ENCODE measurements at places on chromosomes 2 and 18.

- DNase-seq, result no peak
Observed at GRCh38 chr2:101751875-101752619, 54.5 kb downstream of the MAP4K4 start.

- peak; percentile 77 for DNase-seq
Observed at GRCh38 chr2:170816504-170817092, at the start of gene GAD1. Gene GAD1, plus strand, starts transcription at chr2:170816887. Its CDS starts 1,705 bp downstream, at chr2:170818592.

GRCh38 chr2:240619506-240620148 is 5.7 kb upstream of the GPR35 start:
- no peak for DNase-seq

GRCh38 chr18:76392349-76392748 is 102.7 kb downstream of the ZNF516 start:
- DNase-seq, result no peak

GRCh38 chr18:6109743-6110142 is 214.4 kb upstream of the TMEM200C start:
- DNase-seq, result no peak

- no peak for DNase-seq
Observed at GRCh38 chr2:44055229-44055628, 59.4 kb upstream of the LRPPRC start.

- DNase-seq, result no peak
Observed at GRCh38 chr2:105183555-105184323, 57.8 kb upstream of the GPR45 start.

GRCh38 chr18:49848115-49848514 is 34.8 kb upstream of the ACAA2 start:
- no peak for DNase-seq

DNA sequence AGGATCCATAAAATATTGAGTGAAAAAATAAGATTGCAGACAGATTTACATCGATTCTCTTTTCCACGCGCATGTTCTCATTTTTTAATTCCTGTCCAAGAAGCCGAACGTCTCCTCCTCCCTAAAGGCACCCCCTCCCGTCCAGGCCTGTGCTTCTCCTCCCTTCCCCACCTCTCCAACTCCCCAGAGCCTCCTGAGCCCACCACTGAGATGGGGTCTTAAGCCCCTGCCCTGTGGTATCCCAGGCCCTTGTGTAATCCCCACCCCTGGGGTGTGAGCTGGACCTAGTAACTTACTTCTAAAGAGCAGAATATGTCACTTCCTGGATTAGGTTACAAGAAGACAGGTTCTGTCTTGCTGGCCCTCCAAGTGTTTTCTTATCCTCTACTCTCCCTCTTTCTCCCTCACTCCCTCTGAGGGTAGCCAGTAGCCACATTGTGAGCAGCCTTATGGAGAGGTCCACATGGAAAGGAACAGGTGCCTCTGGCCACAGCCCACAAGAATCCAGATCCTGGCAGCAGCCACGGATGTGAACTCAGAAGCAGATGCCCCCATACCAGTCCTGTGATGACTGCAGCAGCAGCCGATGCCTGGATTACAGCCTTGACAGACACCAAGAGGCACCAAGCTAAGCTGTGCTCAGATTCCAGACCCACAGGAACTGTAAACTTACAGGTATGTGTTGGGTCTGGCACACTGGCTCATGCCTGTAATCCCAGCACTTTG is 39.6 kb upstream of the OTOS start:
- no peak for DNase-seq

DNA sequence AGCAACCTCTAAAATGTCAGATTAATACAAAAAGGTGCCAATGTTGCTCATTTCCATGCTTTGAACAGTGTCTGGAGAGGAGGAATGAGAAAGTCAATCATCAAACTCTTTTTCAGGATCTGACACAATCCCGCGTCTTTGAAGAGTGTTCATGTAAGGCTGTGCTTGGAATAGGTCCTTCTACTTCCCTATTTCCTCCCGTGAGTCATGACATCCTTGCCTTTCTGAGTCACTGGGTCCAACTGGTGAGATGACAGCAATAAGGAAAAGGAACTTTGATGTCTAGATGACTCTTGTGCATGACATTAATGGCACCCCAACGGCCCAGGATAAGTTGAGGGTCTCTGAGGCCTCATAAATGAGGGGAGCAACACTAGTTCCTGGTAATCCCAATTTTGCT is 109.0 kb upstream of the CELF4 start:
- no peak for DNase-seq

DNA sequence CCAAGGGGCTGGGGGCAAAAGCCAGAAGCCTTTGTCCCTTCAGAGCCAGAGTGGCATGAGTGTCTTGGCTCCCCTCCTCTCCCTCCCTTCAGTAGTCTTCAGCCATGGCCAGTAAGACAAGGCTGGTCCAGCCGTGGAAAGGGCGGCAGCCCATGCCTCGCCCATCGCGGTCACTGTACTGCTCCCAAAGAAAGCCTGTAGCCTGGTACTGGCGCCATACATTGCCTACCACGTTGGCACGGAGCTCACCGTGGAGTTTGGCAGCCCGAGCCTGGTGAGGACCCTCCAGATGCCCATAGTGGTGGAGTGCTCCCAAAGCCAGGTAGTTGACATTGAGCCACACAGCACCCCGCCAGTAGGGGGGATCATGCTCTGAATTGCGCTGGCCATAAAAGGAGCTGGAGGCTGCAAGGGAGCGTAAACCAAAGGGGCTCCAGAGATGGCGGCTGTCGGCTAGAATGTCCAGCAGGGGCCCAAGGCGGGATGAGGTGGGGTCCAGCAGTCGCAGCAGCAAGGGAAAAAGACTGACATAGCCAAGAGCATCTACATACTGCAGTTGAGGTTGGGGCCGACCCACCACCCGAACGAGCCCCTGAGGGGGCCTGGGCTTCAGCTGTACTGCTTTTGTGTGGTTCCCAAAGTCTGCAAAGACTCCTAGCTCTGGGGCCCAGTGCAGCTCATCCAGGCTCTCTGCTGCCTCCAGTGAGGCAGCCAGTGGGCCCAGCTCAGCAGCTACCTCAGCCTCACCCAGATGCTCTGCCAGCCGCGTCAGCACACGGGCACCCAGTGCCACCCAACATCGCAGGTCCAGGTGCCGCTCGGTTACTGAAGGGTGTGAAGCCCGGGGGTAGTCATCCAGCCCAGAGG is 3.2 kb downstream of the WBP1 start:
- no peak for DNase-seq

DNA sequence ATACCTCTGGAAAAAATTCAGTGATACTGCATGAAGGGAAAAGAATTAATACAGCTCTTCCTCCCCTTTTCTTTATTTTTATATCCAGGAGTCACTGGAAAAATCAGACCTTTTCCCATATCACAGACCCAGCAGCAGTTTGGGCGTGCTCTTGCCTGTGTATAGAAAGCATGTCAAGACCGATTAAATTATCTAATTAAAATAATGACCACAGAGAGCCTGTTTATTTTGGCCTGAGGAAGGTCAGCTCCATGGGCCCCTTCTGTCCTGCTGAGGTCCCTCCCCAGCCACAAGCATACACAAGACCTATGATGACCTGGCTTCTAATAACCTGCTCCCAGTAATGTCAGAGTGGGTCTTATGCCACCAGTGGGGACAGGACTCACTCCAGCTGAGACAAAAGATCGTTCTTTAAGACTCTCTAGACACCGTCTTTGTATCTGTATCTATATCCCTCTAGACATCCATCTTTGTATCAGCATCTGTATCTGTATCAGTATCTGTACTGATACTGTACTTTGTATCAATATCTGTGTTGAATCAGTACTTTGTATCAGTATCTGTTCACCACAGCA is 147.8 kb downstream of the VAPA start:
- no peak for DNase-seq

DNA sequence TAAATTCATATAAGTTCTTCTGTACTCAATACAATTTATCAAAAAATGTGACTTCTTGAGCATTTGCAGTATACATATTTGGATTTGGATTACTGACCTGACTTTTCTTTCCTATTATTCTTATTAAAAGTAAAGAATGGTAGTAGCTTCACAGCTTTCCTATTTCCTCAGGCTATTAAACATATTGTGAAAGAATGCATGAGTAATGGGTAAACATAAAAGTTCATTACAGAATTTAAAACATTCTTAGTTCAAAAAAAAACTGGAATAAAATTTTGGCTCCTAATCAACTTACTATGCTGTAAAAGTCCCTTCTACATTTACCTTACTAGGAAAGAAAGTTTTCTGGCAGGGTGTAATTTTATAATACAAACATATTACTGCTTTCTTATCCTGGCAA is 27.3 kb upstream of the C2orf66 start:
- no peak for DNase-seq

- no peak for DNase-seq
Observed at GRCh38 chr18:36096955-36097354, 29.6 kb upstream of the RPRD1A start.

DNA sequence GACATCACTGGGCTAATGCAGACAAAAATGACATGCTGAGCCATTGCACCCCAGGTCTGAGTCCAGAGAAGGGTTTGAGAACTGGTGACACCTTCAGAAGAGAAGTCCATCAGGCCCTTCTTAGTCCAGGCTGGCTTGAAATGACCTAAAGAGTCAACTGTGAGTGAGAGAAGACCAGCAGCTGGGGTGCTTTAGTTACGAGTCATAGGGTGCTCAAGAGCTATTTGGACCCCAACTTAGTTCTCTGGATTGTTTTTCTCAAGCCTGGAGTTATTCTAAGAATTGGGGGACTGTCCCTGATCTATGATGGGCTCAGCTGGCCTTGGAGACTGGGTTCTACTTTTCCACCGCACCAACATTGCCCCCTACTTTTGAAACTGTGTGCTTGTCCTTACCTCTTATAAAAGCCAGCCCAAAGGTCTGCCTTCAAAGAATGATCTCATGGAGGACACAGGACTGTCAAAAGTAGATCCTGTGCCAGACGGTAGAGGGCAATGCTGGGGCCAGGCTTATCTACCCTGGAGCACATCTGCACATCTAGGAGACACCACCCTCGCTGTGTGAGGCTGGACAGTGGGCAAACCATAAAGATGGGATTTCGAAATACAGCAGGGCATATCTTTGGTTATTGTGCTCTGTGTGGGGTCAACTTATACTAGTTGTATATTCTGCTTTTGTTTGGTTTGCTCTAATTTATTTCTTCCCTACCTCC is 333.0 kb upstream of the SLC14A2 start:
- no peak for DNase-seq

DNA sequence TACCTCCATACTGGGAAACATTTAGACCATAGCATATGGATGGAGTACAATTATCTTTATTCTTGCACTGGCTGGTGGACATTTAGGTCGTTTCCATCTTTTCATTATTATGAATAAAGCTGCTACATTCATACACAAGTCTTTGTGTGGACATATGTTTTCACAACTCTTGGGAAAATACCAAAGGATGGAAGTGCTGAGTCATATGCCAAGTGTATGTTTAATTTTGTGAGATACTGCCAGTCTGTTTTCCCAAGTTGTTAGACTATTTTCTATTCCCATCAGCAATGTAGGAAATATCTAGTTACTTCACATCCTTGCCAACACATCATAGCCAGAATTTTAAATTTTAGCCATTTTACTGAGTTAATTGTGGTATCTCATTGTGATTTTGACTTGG is 91.5 kb downstream of the GALNT13 start:
- DNase-seq, result no peak

GRCh38 chr2:239103125-239104098 is 255.5 kb downstream of the TWIST2 start:
- DNase-seq, result no peak

GRCh38 chr2:151999053-151999452 is 99.8 kb downstream of the CACNB4 start:
- DNase-seq, result peak; percentile 52

GRCh38 chr18:48941672-48942071 is 9.1 kb downstream of the SMAD7 start:
- DNase-seq, result no peak
